ENCODE measurements at places on chromosomes 7 and 10.

GRCh38 chr7:68279827-68280400, 1283.3 kb downstream of the TYW1 start:
- no peak for DNase-seq

DNA sequence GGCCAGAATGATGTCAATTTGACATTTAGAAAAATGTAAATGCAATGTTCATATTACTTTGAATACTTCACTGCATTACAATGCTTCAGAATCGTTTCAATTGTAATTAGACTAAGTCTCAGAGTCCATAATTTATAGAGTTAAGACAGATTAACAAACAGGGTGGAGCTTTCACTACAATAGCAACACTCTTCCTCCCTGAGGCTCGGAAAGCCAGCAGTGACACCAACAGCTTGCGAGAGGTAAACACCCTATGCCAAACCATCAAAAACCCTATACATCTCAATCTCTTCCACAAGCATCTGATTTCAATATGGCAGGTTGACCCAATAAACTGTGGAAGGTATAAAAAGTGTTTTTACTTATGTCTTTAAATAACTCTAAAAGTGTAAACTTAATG, 72.2 kb downstream of the DOCK4 start:
- DNase-seq, result no peak

GRCh38 chr7:116977172-116977571, 23.9 kb downstream of the ST7 start:
- no peak for DNase-seq

GRCh38 chr7:142176901-142177300, 65.4 kb downstream of the MGAM2 start:
- DNase-seq, result no peak

DNA sequence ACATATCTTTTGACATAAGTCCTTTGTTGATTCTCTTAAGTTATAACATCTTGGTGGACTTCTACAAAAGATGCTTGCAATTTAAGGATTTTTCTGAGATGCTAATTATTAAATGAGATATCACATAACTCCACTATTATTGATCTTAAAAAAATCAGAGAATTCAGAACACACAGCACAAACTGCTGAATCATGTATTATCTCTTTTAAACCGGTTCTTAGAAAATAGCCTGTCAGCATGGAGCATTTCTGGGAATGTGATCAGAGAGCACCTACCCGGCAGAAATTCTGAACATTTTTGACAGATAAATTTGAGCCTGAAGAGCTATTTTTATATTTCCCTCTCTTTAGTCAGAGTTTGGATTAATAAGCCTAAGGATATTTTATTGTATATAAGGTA, 50.2 kb upstream of the PCLO start:
- DNase-seq, result no peak

GRCh38 chr7:123797673-123798531, 47.1 kb upstream of the HYAL4 start:
- DNase-seq, result no peak

GRCh38 chr10:110556969-110557601, 10.4 kb upstream of the SMC3 start:
- DNase-seq, result peak; percentile 65

DNA sequence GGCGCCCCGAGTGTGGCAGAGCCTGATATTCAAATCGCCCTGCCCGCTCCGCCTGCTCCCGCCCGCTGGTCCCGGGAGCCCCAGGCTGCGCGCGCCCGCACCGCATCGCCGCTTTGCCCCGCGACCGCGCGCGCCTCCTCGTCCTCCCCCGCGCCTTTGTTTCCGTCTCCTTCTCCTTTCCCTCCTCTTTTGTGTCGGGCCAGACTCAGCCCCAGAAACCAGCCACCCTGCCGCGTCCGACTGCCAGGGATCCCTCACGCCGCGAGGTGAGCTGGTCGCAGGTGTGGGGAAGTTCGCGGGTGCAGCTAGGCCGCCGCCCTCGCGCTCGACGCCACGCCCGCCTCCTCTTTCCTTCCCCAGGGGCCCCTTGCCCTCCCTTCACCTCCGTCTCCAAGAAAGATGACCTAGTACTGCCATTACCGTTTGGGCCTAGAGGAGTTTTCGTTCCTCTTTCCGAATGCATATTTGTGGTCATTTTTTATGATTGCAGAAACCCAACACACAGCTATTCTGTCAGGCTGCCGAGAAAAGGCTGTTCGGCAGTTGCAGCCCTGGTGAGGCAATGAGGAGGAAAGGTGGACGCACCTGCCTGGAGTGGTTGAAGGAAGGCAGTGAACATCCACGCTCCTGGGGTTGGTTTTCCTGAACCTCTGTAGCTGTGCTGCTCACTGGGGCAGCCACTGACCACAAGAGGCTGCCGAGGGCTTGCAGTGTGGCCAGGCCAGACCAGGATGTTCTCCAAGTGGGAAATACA, 107.3 kb downstream of the SNX10 start:
- peak; percentile 46 for DNase-seq

DNA sequence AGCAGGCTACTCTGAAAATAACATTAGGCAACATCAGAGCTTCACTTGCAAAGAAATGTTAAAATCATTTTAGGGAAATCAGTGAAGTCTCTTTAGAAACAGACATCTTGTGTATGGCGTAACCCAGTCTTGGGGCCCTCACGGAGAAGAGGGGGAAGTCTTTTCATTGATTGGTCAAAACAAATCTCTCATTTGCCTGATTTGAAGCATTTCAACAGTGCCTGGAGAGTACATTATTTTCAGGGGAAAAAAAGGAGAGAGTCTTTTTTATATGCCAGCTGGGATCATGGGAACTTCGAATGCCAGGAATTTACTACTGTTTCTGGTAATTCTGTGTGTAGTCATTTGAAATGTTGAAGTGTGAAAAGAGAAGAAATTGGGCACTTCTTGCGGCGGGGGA, 471.4 kb downstream of the PLXDC2 start:
- no peak for DNase-seq

- no peak for DNase-seq
Observed at GRCh38 chr10:99852481-99853213, 70.2 kb downstream of the ABCC2 start.

DNA sequence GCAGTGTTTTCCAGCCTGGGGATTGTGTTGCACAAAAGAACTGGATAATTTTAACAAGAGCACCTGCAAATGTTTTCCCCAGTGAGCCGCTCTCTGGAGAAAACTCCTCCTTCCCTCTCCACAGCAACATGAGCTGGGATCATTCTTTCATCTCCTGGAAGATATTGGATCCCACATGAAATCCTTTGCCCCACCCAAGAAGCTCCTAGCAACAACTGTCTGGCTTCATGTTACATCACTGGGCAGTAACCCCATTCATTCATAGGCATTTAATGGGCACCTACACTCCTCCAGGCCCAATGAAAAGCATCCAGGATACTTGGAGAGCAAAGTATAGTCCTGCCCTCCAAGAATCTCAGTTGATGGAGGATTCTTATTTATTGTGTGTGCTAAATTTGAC, 27.2 kb downstream of the LSM5 start:
- DNase-seq, result no peak

- no peak for DNase-seq
Observed at GRCh38 chr7:147296986-147297385, 1180.4 kb downstream of the CNTNAP2 start.

DNA sequence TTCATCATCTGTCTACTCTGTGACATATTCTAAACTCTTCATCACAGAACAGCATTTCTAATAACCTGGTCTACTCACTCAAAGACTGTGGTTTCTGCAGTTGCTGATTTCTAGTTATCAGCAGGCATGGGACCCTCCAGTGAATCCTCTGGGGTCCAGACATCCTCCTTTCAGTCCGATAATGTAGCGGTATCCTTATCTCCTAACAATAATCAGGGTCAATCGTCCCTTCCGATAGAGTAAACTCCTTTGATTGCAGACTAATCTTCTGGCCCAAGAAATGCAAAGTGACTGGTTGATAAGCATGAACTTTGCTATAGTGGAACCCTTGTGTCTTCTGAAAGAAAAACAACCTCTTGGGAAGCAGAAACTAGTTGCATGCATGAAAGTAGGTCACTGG, 1209.8 kb upstream of the CELF2 start:
- DNase-seq, result no peak

GRCh38 chr7:130804220-130804619, 70.2 kb upstream of the KLF14 start:
- DNase-seq, result no peak

DNA sequence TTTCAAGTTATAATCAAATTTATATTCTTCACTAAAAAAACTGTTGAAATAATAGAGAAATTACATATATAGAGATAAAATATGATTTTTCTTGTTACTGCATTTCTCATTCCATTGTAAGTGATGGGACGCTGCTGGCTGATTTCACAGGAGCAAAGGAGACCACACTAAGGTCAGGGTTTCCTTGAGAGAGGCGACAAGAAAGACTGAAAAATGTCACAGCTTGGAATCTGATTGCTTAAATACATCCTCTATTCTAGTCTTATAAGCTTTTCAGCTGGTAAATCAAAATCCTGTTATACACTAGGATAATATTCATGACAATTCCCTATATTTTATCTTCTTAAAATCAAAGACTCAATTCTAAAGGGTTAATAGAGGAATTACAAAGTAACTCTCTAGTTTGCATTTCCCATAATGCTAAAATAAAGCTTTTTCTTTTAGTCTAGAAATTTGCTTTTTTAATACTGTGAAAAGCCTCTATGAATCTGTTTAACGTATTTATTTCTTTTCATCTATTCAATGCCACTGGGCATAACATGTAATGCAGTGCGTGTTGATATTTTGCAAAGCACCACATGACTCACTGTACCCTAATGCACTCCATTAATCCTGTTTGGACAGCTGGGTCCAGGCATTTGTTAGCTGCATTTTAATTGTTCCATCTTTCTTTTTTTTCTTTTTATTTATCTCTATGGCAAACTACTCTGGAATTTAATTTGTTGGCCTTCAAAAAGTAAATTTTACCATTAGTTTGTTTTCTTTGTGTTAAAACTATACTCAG, 81.7 kb downstream of the RNF32 start:
- DNase-seq, result no peak

DNA sequence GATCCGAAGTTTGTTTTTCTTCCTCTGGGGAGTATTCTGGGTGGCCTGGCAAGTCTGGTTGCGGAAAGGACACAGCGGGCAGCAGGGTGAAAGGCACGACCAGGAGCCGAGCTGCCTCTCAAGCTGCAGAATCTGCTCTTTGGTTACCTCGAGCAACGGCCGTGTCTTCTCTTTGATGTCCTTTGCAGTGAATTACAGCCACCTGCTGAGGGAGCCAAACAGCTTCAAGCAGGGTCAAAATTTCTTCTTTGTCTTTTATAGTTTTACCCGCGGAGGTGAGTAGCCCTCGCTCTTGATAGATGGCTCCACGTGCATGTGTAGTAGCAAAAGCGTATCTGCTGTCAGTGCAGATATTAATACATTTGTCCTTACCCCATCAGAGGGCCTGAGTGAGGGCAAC, 177.3 kb upstream of the MBL2 start:
- no peak for DNase-seq

GRCh38 chr7:143505838-143506237, 28.2 kb downstream of the TAS2R41 start:
- DNase-seq, result no peak
